ENCODE measurements at places on chromosomes 16 and 17.

GRCh38 chr16:84650062-84650991 is 2.0 kb downstream of the KLHL36 start:
- no peak for DNase-seq

DNA sequence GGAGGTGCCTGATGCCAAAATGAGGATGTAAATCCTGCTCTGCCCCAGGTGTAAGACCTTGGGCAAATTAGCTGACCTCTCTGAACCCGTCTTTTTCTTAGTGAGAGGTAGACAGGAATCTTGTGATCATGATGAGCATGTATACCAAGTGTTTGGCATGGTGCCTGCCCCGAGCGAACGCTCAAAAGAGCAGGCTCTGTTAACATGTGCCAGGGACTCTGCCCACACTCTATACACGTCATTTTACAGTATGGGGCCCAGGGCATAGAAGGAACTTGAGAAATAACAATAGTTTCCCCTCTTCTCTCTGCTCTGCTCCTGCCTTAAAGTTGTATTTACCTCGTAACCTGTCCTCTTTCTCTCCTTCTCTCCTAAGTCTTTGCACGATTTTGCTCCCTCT is 9.3 kb upstream of the MAF start:
- no peak for DNase-seq

- DNase-seq, result peak; percentile 97
These were observed 71.0 kb downstream of the RAI1 start for GRCh38 chr17:17752089-17752820.

DNA sequence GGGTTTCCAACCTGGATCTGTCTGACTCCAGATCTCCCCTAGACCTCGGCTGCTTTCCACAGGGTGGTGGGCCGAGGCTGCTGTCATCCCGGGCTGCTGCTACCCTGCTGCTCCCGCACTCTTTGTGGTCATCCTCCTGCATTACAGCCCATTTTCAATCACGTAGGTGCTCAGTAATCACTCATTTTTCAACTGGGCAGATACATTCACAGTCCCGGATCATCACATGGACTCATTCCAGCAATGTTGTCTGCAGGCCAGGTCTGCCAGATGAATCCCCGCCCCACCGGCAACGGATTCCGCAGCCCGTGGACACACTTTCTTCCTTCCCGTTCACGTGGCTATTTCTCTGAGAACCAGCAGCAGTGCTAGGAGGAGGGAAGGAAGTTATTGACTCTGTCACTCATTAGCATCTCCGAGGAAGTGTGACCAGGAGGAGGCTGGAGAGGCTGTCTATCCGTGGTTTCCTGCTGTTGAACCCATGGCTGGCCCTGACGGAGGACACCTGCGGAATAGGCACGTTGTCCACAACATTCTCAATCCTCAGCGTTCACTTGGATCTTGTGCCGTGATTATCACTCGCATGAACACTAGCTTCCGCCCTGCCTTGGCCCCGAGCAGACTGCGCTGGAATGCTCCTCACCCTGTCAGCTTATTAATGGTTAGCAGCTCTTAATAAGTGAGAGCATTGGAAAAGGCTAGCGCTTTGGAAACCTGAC is 14.7 kb upstream of the ZCCHC14 start:
- no peak for DNase-seq

DNA sequence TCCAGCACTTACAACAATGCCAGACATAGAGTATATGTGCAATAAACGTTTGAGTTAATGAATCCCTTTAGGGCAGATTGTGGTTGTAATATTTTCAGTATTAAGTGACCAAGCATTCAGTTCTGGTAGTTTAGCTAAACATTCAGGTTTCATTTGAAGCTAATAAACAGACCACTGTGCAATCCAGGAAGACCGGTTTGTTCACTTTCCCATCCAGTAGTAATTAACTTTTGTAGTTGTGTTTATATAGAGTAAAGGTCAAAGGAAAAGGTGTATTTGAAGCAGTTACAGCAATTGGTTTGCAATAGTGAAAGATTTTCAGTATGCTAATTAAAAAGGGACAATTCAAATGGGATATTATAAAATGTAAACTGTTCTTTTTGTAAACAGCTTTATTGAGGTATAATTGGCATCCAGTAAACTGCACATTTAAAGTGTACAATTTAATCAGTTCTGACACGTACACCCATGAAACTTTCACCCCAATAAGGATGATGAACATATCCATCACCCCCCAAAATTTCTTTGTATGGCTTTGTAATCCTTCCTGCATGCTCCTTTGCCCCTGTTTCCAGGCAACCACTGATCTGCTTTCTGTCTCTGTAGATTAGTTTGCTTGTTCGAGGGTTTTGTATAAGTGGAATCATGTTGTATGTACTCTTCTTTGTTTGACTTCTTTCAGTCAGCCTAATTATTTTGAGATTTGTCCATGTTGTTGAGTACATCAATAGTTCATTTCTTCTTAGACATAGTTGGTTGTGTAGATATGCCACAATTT is 26.3 kb downstream of the MRTFB start:
- DNase-seq, result no peak

GRCh38 chr17:42809250-42809649 is 10.6 kb downstream of the CNTD1 start:
- DNase-seq, result no peak

Measured in stimulated activated CD4-positive, alpha-beta T cell treated with anti-CD3 and anti-CD28 coated beads, Interleukin-2, amount 100 ng/mL, for 48 hours (primary cell).